ENCODE measurements at places on chromosomes 3 and 15.

- DNase-seq: no peak
These were observed 10.6 kb downstream of the ACAA1 start for GRCh38 chr3:38126121-38126892.

GRCh38 chr3:127489357-127489756 lies 101.2 kb downstream of the TPRA1 start:
- DNase-seq: no peak

GRCh38 chr3:172043766-172044165 lies 4.4 kb downstream of the FNDC3B start:
- no peak for DNase-seq

GRCh38 chr3:43266995-43267394 lies 19.3 kb upstream of the SNRK start:
- no peak for DNase-seq
